ENCODE measurements at places on chromosomes 13 and 19.

DNA sequence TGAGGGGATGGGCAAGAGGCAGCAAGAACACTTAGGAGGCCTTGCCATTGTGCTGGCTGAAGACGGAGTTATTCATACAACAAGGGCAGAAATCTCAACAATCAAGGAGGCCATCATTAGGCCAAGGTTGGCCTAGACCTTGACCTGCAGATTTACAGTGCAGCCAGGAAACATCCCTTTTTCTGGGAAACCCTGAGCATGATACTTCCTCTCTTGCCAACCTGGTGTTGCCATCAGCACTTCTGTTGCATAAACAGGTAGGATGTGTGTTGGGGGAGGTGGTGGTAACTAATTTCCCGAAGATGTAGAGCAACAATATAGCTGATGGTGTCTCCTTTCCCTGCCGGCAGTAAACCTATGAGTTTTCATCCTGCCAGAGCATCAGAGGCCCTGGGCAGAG is 8.0 kb downstream of the TMEM272 start:
- DNase-seq = no peak

DNA sequence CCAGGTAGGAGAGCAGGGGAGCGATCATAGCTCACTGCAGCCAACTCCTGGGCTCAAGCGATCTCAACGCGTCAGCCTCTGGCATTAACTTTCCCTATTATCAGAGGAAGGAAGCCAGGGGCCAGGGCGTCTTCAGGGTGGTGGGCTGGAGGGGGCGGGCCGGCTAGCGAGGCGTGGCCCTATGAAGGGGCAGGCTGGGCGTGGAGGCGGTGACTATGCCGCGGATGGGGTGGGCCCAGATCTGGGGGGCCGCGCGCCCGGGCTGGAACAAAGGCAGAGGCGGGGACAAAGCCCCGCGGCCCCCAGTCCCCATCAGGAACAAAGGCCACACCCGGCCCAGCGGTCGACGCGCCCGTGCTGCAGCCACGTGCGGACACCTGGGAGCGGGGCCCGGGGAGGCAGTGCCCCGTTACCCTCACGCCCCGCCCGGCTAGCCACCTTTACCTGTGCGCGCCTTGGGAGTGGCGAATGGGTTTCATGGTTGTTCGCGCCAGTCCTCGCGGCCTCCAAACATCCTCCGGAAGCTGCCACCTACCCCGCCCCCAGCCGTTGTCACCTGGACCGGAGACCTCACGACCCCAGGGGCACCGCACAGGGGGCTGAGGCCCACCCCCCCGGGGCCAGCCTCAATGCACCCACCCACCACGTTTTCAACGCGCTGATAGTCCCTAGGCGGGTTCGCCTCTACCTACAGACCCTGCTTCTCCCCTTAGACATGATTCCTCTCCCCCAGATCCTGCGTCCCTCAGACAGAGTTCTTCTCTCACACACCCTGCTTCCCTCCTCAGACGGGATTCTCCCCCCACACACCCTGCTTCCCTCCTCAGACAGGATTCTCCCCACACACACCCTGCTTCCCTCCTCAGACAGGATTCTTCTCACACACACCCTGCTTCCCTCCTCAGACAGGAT is 5.4 kb upstream of the TRIM28 start:
- DNase-seq = no peak

DNA sequence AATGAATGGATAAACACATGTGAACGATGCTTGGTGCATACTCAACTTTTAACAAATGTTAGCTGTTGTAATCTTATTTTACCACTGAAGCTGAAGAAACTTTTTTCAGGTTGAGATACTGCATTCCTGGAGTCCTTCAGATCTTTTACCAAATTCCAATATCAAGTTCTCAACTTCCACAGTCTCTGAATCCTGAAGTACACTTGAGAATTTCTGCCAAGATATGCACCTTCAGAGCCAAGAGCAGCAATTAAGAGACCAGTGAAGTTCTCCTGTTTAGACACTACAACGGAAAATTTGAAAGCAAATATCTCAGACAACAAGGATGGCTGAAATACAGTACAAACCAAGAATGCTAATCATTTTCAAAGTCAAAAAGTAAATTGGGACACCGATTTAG is 84.6 kb upstream of the MTIF3 start:
- DNase-seq = no peak

DNA sequence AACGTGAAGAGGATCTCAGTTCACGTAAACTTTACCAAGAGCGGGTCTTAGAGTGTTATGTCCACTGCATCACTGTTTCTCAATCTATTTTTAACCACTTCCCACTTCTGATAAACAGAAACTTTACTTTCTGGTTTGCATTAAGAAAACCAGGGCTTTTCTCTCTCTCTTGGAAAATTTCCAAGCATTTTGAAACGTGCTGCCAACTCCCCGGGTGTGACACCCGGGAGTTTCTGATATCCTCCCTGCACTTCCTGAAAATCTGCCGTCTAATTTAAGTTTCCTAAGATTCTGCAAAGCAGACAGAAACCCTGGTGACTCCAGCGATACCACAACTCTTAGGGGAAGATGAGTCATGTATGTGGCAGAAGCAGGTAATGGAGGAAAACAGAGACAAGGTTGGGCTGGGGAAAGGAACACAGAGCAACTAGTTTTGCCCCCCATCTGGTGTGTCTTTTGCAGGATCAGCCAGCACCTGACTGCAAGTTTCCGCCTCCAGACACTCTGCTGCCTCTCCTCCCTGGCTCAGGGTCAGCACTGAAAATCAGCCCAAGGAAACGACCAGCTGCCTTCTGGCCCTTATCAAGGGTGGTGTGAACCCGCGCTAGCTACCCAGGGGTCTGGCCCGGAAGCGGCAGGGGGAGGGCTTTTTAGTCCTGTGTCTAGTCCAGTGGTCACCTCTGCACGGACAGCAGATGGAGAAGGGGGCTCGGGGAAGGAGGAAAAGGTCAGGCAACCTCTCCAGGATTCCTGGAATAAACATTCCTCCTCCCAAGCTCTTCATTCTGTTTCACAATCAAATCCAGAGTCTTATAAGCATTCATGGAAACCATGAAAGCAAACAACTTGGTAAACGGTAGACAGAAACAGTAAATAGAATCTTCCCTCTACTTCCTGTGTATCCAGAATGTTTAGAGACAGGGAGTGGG is 11.3 kb upstream of the FFAR2 start:
- no peak for DNase-seq
